ENCODE measurements at places on chromosomes 7 and 10. TPM values are rescaled to one million over a fixed set of nuclear protein-coding genes. Genes with fewer than 3 reads are reported as not detected.

DNA sequence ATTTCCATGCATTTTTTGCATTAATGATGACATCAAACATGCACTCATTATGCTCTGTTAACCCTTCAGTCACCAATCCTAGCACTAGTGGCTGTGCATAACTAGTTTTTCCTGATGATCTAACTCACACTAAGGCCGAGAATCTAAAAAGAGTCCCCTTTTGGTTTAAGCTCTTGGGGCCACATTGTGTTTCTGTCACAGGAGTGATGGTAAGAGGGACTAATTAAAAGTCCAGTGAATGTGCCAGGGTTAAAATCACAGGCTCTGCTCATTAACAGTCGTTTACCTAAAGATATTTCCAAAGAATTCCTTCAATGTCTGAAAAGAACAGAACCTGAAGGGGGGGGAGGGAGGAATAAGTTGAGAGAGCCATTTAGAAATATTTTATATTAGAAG is 359.0 kb upstream of the ANKRD30A start:
- no peak for DNase-seq

- no peak for DNase-seq
These were observed 78.0 kb upstream of the MACROH2A2 start for GRCh38 chr10:69974551-69975155.

DNA sequence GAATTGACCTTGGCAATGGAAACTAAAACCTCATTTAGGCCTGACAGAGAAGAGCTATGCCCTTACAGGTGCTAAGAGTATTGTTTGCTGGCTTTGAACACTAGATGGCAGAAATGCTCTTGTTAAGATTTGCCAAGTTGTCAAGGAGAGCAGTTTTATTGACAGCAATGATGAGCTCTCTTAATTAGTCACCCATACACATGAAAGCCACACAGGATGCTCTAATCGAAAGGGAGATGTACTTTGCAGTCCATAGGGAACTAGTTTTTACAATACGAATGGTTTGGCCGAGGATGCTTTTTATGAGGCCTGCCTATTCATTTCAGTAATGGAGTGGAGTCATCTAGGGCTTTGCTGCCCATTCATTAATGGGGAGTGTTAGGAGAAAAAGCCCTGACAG is 45.4 kb upstream of the MBL2 start:
- DNase-seq: peak; percentile 76

- no peak for DNase-seq
These were observed 850.9 kb downstream of the LRMDA start for GRCh38 chr10:76282061-76283025.

GRCh38 chr10:11138314-11139033 is 120.8 kb downstream of the CELF2 start:
- no peak for DNase-seq

DNA sequence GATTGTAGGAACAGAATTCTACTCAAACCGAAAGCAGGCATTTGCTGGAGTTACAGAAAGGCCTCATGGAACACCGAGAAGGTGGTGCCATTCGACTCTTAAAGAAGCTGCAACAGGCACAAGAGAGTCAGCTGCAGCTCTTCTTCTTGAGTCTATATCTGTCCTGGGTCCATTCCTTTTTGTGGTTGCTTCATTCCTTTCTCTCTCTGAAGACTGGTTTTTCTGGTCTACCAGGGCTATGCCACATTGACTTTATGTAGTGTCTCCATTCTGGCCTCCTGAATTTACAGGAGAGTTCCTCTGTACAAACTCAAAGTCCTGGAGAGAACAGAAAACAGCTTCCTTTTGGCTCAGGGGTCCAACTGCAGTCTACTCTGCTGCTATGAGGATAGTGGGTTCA is 132.8 kb downstream of the CFTR start:
- DNase-seq: no peak

GRCh38 chr7:68187532-68187931 is 1190.9 kb downstream of the TYW1 start:
- DNase-seq: no peak

DNA sequence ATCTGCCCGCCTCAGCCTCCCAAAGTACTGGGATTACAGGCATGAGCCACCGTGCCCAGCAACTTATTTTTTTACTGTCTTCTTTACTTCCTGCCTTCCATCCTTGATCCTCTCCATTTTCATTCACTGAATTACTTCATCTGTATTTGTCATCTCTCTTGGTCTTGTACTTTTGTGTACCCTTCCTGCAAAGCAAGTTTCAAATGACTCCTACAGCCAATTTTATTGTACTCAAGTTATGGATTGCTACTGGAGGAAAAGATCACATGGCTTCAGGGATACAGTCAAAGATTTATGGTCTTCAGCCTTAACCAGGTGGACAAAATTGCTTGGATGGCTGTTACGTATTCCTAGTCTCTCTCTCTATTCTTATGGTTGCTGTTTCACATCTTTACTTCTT is 22.6 kb downstream of the SEPTIN7 start:
- DNase-seq: no peak

- no peak for DNase-seq
These were observed 7.7 kb downstream of the KCNMA1 start for GRCh38 chr10:77629775-77630506.

- no peak for DNase-seq
These were observed 22.5 kb upstream of the ZNF273 start for GRCh38 chr7:64880322-64881297.

DNA sequence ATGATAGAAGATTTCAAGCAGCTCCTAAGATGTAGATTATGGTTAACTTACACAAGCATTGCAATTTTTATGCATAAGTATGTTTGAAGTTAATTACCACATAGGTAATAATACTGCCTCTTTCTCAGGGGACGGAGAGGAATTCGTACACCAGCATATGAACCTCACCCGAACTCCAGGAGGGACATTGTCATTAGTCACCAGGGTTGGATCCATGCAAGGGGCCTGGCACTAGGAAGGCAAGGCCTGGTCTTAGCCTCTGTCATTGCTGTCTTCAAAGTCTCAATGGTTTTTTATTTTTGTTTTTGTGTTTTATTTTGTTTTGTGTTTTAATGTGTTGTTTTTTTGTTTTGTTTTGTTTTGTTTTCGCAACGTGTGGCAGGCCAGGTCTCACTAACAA is 145.6 kb upstream of the PPP2R2D start:
- no peak for DNase-seq

- DNase-seq: no peak
These were observed 63.2 kb downstream of the HECW1 start for GRCh38 chr7:43175570-43176200.

- DNase-seq: no peak
These were observed 83.1 kb downstream of the NKX6-2 start for GRCh38 chr10:132702601-132703418.

DNA sequence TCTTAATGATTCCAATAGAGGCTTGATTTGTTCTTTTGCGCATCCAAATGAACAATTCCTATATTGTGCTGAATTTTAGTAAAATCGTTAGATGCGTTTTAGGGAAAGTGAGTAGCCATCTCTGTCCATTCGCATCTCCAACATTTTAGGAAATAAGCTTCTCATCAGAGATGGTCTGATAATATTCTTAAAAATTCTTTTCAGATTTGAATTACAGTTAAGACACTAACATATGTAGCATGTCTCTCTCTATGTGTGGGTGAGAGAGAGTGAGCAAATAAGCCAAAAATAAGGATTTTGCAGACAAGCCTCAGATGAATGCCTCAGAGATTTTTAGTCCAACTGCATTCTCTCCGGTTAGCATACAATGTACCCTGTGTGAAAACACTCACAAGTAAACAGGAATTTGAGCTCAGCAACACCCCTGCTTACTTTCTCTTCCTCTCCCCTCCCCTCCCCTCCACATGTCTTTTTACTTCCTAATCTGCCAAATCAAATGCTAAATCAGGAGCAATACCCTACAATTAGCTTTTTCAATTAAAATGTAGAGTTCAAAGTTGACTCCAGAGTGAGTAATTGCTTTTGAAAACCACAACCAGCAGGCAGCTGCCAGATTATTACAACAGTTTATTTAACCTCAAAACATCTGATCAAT is 354.4 kb downstream of the CRPPA start:
- no peak for DNase-seq

DNA sequence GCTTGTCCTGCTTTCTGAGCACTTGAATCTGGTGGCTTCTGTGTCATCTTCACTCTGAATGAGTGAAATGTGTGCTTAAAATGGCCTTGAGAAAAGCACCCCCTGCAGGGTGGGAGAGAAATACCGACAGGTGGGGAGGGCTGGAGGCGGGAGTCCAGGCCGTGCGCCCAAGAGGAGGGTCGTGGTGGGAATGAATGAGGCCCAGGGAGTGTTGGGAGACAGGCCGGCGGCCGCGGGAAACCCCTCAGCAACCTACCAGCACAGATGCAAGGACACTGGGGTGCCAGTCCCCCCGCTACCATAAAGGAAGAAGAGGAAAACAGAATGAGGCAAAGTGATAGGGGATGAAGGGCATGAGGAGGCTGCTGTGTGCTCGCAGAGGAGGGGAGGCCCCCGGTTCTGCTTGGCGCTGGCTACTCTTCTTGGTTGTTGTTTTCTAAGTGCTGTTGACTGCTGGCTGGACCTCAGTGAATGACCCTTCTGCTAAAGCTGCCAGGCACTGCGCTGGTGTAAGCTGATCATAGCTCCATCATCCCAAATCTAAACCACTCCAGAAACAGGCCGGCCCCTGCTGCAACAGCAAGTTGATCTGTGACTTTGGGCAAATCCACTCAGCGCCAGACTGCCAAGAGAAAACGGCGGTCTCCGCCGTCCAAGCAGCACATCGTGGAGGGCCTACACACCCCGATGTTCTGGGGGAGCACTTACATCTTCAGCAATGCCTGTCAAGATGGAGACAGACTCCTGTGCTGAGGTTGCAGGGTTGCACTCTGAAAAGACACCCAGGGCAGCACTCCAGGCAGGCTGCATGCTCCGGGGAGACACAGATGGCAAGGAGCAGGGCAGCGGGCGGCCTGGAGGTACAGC is 378.5 kb downstream of the DNAJB6 start:
- DNase-seq: no peak

DNA sequence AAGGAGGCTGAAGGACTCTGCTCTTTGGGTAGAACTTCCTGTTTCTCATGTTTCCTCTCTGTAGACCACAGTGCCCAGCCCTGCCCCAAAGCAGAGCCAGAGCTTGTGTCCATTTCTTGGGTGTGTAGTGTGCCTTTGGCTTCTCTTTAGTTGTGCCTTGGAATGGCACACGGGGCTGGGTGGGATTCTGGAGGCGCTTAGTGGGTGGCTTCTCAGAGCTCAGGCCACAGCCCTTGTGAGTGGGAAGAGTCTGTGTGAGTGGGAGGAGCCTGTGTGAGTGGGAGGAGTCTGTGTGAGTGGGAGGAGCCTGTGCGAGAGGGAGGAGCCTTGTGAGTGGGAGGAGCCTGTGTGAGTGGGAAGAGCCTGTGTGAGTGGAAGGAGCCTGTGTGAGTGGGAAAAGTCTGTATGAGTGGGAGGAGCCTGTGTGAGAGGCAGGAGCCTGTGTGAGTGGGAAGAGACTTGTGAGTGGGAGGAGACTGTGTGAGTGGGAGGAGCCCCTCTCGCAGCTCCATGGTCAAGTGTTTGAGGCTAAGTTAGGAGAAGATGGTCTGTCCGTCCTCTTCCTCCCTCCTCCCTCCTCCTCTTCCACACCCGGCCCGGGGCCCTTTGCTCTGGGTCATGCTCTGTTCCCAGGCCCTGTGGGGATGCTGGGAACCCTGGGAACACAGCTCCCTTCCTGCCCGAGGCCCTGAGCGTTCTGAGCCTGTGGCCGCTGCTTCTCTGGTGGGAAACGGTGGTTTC is 153.0 kb downstream of the GRK5 start:
- no peak for DNase-seq

- DNase-seq: no peak
These were observed 41.0 kb upstream of the EMX2 start for GRCh38 chr10:117501460-117502035.

- DNase-seq: no peak
These were observed 53.4 kb downstream of the ALOX5 start for GRCh38 chr10:45427262-45427969.

GRCh38 chr7:131338173-131338572 is 10.5 kb downstream of the MKLN1 start:
- DNase-seq: no peak

DNA sequence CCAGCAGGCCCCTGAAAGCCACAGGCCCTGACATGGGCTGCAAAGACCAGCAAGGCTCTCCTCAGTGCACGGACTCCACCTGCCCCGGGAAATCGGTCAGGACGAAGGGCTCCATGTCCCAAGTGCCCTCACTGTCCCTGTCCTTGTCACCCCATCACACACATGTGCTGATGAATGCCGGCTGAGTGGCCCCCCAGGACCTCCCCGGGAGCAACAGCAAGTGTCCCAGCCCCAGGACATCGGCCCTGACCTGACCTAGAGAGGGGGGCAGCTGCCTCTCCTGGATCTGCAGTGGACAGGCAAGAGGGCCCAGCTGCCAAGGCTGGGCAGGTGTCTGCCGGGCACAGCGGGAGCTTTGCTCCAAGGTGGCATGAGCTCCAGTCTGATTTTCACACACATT is 49.8 kb downstream of the STK32C start:
- no peak for DNase-seq

GRCh38 chr7:31890198-31890597 is 180.0 kb downstream of the PDE1C start:
- DNase-seq: no peak

GRCh38 chr7:132433301-132433700 is 143.0 kb downstream of the PLXNA4 start:
- DNase-seq: no peak

- no peak for DNase-seq
These were observed 58.7 kb upstream of the MYL10 start for GRCh38 chr7:101687791-101688182.

- no peak for DNase-seq
These were observed 102.2 kb downstream of the ZMIZ1 start for GRCh38 chr10:79170993-79171392.

DNA sequence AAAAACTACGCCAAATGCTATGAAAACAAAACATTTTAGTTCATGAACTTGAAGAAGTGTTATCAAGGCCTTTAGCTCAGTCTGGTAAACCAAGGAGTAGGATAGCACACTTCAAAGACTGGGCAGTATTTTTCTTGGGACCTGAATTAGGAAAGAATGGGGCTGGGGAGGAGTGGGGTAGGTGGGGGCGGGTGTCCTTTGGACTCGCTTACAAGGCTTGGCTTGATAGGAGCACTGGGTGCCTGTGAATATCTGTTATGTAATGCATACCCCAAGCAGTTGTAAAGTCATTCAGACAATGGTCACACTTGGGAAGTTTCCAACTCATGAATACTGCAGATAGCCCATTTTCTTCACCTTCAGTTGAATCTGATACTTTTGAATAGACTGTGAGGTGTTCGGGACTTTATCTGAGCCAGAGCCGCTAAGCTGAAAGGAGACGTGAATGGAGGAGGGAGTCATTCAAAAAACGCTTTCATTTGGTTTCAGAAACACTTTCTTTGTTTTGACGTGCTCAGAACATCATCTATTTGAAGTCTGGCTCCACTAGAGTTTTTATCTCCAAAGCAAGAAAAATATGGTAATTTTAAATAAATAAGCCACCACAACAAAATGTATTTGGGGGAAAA is 70.1 kb upstream of the FAM204A start:
- DNase-seq: no peak

TBC1D12 gene
- total RNA-seq: 4.6 TPM

HMX3 gene
- not detected for total RNA-seq

GRID2IP gene
- total RNA-seq: not detected

FMC1 gene
- total RNA-seq: 13.1 TPM

CYP2C9 gene
- not detected for total RNA-seq

INMT gene
- not detected for total RNA-seq

RAPGEF5 gene
- total RNA-seq: 0.84 TPM

HMX2 gene
- 0.06 TPM for total RNA-seq

ITGA8 gene
- not detected for total RNA-seq
